Regular cardiac myocyte (primary cell): ENCODE measurements at places on chromosomes 7 and 10. TPM values are rescaled to one million over a fixed set of nuclear protein-coding genes. Genes with fewer than 3 reads are reported as not detected.

SAMD9 gene
- total RNA-seq = 19.7 and 22.0 TPM in 2 replicates

PLCE1 gene
- 1.2 and 1.4 TPM in 2 replicates for total RNA-seq

PPP1R3C gene
- total RNA-seq = 59.6 and 181 TPM in 2 replicates

GALNT17 gene
- total RNA-seq = under 0.01 TPM in 1 of 2 replicates, not detected in the other

MOGAT3 gene
- total RNA-seq = not detected in 2 replicates

MUC12 gene
- 0.19 TPM in 1 of 2 replicates, not detected in the other for total RNA-seq

ASB10 gene
- total RNA-seq = not detected in 2 replicates

DRGX gene
- not detected in 2 replicates for total RNA-seq

NT5C3A gene
- total RNA-seq = 16.1 and 18.6 TPM in 2 replicates

CDK5 gene
- 18.9 and 23.4 TPM in 2 replicates for total RNA-seq

AKR1C8 gene
- not detected in 2 replicates for total RNA-seq

IFIT2 gene
- total RNA-seq = 12.3 and 22.8 TPM in 2 replicates

ADARB2 gene
- total RNA-seq = not detected in 2 replicates

CPA4 gene
- total RNA-seq = 24.3 and 61.4 TPM in 2 replicates
